ENCODE measurements at places on chromosomes 16 and 17. TPM values are rescaled to one million over a fixed set of nuclear protein-coding genes. Genes with fewer than 3 reads are reported as not detected.

TP53TG3 gene
- not detected for total RNA-seq

NACA2 gene
- not detected for total RNA-seq

BCO1 gene
- not detected for total RNA-seq

TNFRSF13B gene
- total RNA-seq = not detected

TLCD2 gene
- 0.96 TPM for total RNA-seq

MT4 gene
- not detected for total RNA-seq

GUCY2D gene
- not detected for total RNA-seq

TEX14 gene
- total RNA-seq = 0.20 TPM

TEX19 gene
- total RNA-seq = not detected

IRX6 gene
- not detected for total RNA-seq

FBXW10B gene
- total RNA-seq = not detected

NLRC3 gene
- not detected for total RNA-seq

AHSP gene
- total RNA-seq = not detected

HS3ST4 gene
- total RNA-seq = 1.1 TPM

ERN2 gene
- total RNA-seq = 0.64 TPM

ATP1B2 gene
- 11.3 TPM for total RNA-seq

ITGA2B gene
- 7.1 TPM for total RNA-seq

C16orf74 gene
- total RNA-seq = 2.6 TPM

LLGL2 gene
- total RNA-seq = 4.8 TPM

PRSS53 gene
- 20.4 TPM for total RNA-seq

IRF8 gene
- total RNA-seq = 1.0 TPM

KRT40 gene
- not detected for total RNA-seq

MGAT5B gene
- total RNA-seq = 22.9 TPM

DNAH3 gene
- not detected for total RNA-seq

TMED6 gene
- not detected for total RNA-seq

RAB40B gene
- 14.6 TPM for total RNA-seq

TMEM220 gene
- 1.6 TPM for total RNA-seq

MMP28 gene
- total RNA-seq = 0.49 TPM

SLC16A6 gene
- 0.25 TPM for total RNA-seq

CHD9NB gene
- 1.8 TPM for total RNA-seq

ARL4D gene
- 100 TPM for total RNA-seq

PRR14 gene
- 79.6 TPM for total RNA-seq

C17orf58 gene
- 9.9 TPM for total RNA-seq

CRHR1 gene
- total RNA-seq = 0.71 TPM

CACNA1G gene
- total RNA-seq = 2.2 TPM

SLC4A1 gene
- total RNA-seq = not detected

AARSD1 gene
- total RNA-seq = 73.9 TPM

HS3ST6 gene
- total RNA-seq = 7.8 TPM

PPY gene
- total RNA-seq = not detected

PSME3 gene
- 127 TPM for total RNA-seq

ZFP3 gene
- 4.9 TPM for total RNA-seq

SMTNL2 gene
- 22.0 TPM for total RNA-seq

SLC5A11 gene
- total RNA-seq = not detected

ZSCAN10 gene
- 0.74 TPM for total RNA-seq

SPNS2 gene
- total RNA-seq = 73.0 TPM

TBX2 gene
- total RNA-seq = 5.4 TPM

FGF11 gene
- total RNA-seq = 4.8 TPM

CDK5R1 gene
- 73.9 TPM for total RNA-seq

GALR2 gene
- total RNA-seq = 3.3 TPM

CLEC18A gene
- 2.5 TPM for total RNA-seq

All from glutamatergic neuron (in vitro differentiated cells).